ENCODE measurements at places on chromosomes 6 and 20. TPM values are rescaled to one million over a fixed set of nuclear protein-coding genes. Genes with fewer than 3 reads are reported as not detected.

SLC22A7 gene
- not detected for total RNA-seq

FITM2 gene
- 2.1 TPM for total RNA-seq

PNPLA1 gene
- total RNA-seq, result not detected

PRDM13 gene
- 0.10 TPM for total RNA-seq

ABHD12 gene
- total RNA-seq, result 18.4 TPM

LRP11 gene
- total RNA-seq, result 1.8 TPM

OR2J3 gene
- not detected for total RNA-seq

NNAT gene
- 0.23 TPM for total RNA-seq

MRPL14 gene
- 58.5 TPM for total RNA-seq

C20orf204 gene
- 2.5 TPM for total RNA-seq

MTFR2 gene
- total RNA-seq, result 28.4 TPM

XKR7 gene
- total RNA-seq, result 0.04 TPM

EPPIN gene
- total RNA-seq, result not detected

MLIP gene
- total RNA-seq, result not detected

RSPH4A gene
- total RNA-seq, result 0.44 TPM

PBOV1 gene
- total RNA-seq, result not detected

MLN gene
- total RNA-seq, result not detected

FAXC gene
- total RNA-seq, result not detected

VWA7 gene
- 1.6 TPM for total RNA-seq

VGLL2 gene
- not detected for total RNA-seq

STX11 gene
- total RNA-seq, result 38.5 TPM

TOX2 gene
- total RNA-seq, result 0.52 TPM

MUC21 gene
- not detected for total RNA-seq

PET117 gene
- total RNA-seq, result 21.9 TPM

TAP2 gene
- 226 TPM for total RNA-seq

PSORS1C1 gene
- 0.19 TPM for total RNA-seq

ADGRF1 gene
- not detected for total RNA-seq

FABP7 gene
- not detected for total RNA-seq

MEI4 gene
- not detected for total RNA-seq

PAX1 gene
- total RNA-seq, result not detected
